ENCODE measurements at places on chromosomes 11 and 22.

- DNase-seq = no peak
These were observed 530.8 kb upstream of the CCDC179 start for GRCh38 chr11:23391031-23391430.

DNA sequence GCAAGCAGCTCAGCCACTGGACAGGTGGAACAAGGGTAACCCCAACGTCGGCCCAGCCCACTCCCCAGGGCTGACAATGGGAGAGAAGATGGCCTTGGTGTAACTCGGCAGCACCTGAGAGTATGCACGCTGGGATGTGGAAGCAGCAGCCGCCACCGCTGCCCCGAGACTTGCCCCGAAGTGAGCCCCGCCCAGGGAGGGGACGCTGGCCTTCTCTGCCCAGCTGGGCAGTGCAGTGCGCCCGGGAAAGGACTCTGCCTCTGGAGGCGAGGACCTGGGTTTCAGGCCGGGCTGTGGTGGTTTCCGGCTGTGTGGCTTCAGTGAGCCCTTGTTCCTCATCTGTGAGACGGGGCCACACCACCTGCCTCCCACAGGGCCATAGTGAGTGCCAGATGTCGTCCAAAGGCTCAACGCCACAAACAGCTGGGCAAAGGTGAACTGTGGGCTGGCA is 8.6 kb upstream of the POLDIP3 start:
- no peak for DNase-seq

GRCh38 chr11:130908061-130908460 is 8.2 kb downstream of the SNX19 start:
- DNase-seq = no peak

DNA sequence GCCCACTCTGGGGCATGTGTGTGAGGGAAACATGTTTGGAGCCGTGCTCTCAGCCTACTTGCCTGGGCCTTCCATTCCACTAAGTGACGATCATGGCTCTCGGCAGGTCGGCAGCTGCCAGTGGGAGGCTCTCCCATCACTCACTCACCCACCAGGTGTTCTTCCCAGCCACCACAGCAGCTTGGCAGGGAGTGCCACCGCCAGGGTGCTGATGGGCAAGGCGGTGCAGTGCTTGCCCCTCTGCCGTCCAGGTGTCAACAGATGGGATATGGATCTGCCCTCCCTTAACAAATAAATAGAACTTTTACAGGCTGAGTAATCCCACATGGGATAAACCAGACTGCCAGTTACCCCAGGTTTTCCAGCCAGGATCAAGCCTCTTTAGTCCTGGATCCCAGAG is 205.5 kb upstream of the TMEM45B start:
- no peak for DNase-seq

GRCh38 chr22:27554106-27554811 is 247.3 kb downstream of the MN1 start:
- no peak for DNase-seq

DNA sequence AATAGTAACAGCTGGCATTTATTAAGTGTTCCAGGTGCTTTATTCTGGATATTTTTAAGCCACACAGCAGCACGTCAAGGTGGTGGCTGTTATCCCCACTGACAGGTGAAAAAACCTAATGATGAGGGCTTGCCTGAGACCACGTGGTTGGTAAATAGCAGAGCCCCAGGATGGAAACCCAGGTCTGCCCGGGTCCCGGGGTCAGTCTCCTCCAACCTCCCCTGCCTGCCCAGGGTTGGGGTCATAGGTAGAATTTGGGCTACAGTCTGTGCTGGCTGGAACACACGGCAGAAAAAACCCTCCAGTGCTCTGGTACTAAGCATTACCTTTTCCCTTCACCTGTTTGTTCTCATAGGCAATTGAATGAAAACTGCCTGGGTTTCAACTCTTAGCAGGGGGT is 57.9 kb downstream of the EFCAB6 start:
- no peak for DNase-seq

GRCh38 chr22:26576026-26576680 is 13.8 kb downstream of the TPST2 start:
- DNase-seq = no peak

- DNase-seq = no peak
These were observed 12.5 kb downstream of the NNMT start for GRCh38 chr11:114308689-114309089.

- no peak for DNase-seq
These were observed 25.5 kb downstream of the UBASH3B start for GRCh38 chr11:122681070-122681469.

- DNase-seq = no peak
These were observed 541.9 kb upstream of the ANO5 start for GRCh38 chr11:21650961-21651360.

DNA sequence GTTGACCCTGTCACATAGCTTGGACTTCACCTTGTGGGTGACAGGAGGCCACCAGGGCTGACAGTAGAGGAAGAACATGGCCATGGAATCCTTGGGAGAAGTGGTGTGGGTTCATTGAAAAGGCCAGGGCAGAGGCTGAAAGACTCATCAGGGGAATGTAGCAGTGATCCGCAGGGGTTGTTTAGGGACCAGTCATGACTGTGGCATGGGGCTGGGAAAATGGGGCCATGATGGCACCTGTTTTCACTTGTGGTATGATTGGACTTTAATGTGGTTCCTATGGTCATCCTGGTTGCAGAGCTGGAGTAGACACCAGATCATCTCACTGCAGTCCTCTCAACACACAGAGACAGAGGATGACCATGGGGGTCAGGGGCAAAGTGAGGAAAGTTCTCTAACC is 66.7 kb upstream of the MYEOV start:
- no peak for DNase-seq

DNA sequence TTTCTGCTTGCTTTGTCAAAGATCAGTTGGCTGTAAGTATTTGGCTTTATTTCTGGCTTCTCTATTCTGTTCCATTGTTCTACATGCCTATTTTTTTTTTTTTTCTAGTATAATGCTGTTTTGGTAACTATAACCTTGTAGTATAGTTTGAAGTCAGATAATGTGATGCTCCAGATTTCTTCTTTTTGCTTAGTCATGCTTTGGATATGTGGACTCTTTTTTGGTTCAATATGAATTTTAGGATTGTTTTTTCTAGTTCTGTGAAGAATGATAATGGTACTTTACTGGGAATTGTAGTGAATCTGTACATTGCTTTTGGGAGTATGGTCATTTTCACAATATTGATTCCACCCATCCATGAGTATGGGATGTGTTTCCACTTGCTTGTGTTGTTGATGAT is 37.9 kb upstream of the ARHGAP20 start:
- DNase-seq = no peak

DNA sequence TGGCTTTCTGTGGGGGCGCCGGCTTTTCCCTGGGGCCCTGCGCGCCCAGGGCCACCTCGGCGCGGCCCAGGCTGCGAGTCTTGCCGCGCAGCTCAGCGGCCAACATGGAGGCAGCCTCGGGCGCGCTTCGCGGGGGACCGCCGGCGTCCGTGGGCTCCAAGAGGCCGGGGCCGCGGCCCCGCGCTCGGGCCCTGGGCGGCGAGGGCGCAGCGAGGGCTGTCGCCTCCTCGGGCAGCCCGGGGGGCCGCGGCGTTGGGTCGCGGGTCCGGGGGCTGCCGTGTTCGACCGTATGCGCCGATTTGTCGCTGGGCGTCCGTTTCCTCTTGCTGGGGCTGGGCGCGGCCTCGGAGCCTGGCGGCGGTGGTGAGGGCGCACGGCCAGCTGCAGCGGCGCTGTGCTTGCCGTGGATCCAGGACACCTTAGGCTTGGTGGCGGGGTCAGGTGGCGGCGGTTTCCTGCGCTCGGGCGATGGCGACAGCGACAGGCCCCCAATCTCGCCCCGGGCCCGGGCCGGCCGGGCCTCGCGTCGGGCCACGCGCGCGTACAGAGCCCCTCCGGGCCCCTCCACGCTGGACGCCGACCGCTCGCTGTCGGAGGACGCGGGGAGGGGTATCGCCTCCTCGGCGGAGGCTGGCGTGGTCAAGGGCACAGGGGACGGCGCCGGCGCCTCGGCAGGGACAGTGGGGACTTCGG is 11.9 kb downstream of the SCARF2 start:
- DNase-seq = no peak

GRCh38 chr11:72625691-72626413 is 48.4 kb downstream of the PDE2A start:
- no peak for DNase-seq

DNA sequence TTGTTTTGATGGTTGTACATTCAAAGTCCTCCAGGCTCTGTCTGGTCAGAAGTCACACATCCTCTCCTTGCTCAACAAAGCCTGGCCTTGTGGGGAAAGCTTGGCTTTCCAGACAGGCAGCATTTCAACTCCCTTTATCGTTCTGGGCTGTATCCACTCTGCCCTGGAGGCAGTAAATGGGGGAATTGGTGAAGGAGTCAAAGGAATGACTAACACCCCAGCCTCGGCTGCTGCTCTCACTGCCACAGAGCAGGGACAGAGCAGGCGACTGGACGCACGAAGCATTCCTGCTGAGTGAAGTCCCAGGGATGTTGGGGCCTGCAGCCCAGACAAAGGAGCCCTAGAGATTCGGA is 52.8 kb downstream of the WNT11 start:
- no peak for DNase-seq

All from SW 1271 (cell line).